ENCODE measurements at places on chromosomes 1 and 21.

GRCh38 chr1:204802401-204803175, 68.1 kb upstream of the NFASC start:
- DNase-seq: no peak

DNA sequence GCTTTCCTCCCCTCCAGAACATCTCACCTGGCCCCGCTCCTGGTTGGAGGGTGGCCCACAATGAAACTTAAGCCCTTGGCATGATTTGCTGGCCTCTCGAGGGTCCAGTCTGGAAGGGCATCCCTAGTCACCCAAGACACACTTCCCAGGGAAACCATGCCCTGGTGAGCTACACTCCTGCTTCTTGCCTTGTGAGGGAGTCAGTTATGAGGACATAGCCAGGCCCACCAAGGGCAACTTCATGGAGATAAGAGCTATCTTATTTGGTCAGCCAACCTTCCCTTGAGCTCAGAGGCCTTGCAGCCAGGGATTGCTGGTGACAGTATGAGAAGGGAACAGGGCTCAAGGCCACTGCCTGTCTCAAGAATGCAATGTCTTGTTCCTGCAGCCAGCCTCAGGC, 9.7 kb downstream of the TNR start:
- no peak for DNase-seq

- DNase-seq: no peak
Measured at GRCh38 chr21:46229133-46229922, 754 bp upstream of the LSS start.

- peak; percentile 7 for DNase-seq
Measured at GRCh38 chr1:78950826-78951225, 55.7 kb downstream of the ADGRL4 start.

GRCh38 chr21:43779660-43780059, 3.6 kb upstream of the CSTB start:
- no peak for DNase-seq

- no peak for DNase-seq
Measured at GRCh38 chr1:147924813-147925212, 3.4 kb upstream of the GPR89B start.

GRCh38 chr1:164754088-164754600, 195.2 kb downstream of the PBX1 start:
- peak; percentile 52 for DNase-seq

DNA sequence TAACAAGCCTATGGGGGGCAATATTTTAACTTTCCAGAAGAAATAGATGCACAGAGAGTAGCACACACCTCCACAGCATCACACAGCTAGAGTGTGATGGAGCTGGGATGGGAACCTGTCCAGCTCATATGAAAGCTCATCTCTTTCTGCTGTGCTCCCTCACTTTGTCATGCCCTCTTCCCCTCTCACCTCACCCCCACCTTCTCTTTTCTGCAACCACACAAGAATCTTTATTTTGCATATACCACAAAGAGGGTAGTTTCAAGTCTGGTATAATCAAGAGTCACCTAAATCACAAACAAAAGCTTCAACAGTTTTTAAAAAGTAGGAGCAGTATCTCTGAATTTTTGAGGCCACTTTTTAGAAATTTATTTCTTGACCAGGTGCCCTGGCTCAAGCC, 22.6 kb downstream of the FOXD2 start:
- no peak for DNase-seq

GRCh38 chr1:19338323-19338762, 26.2 kb downstream of the SLC66A1 start:
- DNase-seq: no peak

DNA sequence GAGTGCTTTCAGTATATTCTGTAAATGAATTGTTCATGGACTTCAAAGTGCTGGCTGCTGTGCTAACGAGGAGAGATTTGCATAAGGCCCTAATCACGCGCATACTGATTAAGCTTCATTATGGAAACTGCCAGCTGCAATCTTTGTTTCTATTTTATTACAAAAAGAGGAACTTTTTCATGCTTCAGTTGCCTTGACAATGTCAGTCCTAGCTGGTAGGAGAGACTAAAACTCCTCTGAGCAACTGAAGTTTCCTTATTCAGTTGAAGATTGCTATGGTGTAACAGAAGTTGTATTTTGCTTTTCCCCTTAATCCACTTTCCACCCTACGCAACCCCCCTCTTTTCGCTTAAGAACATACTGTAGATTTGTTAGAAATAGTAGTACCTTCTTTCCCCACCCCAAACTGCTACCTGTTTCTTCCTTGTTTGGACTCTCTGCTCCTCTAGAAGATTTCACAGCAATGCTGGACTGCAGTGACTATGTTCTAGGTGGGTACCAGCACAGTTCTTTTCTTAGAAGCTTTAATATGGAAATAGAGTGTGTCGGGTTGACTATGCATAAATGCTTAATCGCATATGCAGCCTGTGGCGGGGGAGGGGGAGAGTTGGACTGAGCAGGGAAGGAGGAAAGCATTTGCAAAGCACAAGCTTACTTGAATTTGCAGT, 108.3 kb downstream of the POU2F1 start:
- DNase-seq: no peak

DNA sequence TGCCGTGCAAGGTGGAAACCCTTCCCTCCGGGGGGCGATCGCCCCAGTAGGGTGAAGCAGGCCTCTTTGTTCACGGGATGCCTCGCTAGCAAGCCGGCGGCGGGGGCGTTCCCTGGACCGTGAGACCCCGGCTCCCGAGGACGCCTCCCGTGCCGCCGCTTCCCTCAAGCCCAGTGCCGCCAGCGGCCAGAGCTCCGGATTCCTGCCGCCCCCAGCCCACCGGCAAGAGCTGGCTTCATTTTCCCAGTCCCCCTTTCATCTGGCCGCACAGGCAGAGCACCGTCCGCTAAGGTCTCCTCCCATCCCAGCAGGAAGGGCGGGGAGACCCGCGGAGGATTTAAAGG, 16.3 kb downstream of the IER5 start:
- DNase-seq: no peak

DNA sequence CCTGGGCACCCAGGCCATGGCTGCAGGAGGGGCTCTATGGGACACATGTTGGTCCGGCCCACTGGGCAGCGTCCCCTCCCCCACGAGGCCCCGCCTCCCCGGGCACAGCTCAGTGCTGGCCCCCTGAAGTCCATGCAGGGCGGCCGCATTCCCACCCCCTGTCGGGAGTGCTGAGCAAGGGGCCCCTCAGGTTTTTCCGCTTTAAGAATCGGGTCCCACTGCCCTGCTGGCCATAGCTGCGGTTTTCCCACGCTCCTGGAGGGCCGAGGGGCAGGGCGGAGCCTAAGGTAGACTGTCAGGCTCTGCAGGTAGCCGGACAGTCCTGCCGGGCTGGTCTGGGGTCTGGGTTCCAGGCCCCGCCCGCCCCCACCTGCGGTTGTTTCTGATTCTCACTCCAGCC, 43.5 kb upstream of the CCDC27 start:
- no peak for DNase-seq

- DNase-seq: no peak
Measured at GRCh38 chr1:84025966-84026365, 27.0 kb upstream of the TTLL7 start.

GRCh38 chr1:246506674-246507481, at the start of gene SMYD3:
Gene SMYD3 (minus strand): TSS chr1:246507279.
- DNase-seq: peak; percentile 99

DNA sequence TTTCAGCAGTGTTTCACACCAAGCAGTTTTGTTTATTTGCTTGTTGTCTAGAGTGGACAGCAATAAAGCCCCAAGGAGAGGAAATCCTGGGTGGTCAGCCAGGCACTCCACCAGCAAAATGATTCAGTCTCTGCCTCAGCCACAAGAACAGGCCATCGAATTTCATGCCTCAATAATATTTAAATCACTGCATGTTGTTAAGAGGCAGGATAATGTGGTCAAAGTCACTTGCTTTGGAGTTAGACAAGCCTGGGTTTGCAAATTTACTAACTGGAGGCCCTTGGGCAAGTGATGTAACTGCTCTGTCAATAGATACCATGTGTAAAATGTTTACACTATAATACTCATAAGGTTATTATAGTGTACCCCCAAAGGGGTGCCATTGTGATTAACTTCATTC, 349.6 kb downstream of the LMO4 start:
- no peak for DNase-seq

DNA sequence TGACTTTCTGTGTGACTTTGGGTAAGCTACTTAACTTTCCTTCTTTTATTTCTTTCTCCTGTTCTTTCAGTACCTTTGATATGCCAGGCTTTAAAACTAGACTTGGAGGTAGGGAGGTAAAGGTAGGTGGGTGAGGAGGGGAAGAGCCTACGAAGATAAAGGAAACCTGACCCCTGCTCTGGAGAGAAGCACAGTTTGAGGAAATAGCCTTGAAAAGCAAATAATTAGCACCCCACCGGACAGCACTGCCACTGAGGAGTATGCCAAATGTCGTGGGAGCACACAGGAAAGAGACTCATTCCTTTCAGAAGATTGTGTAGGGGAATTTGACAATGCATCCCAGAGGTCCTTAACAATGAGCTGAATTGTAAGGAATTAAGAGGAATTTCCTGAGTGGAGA, 65.2 kb upstream of the SPAG17 start:
- no peak for DNase-seq

- no peak for DNase-seq
Measured at GRCh38 chr1:155329980-155330598, 9.4 kb downstream of the RUSC1 start.

DNA sequence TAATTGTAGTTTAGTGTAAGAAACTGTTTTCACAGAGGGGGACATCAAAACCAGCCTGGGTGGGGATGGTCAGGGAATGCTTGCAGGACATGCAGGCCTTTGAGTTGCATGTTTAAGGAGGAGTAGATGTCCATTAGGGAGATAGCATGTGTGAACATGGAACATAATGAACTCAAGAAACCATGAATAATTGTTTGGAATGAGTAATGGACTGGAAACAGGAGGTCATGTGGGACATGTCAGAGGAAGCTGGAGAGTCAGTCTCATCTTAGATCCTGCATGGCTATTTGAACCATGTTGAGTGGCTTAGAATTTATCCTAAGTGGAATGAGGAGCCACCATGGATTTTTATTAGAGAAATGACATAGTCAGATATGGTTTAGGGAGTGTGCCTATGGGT, 86.4 kb downstream of the RPE65 start:
- DNase-seq: no peak

- DNase-seq: no peak
Measured at GRCh38 chr1:24282491-24282890, 36.7 kb upstream of the GRHL3 start.

- no peak for DNase-seq
Measured at GRCh38 chr1:211479624-211480023, 12.3 kb downstream of the RD3 start.

DNA sequence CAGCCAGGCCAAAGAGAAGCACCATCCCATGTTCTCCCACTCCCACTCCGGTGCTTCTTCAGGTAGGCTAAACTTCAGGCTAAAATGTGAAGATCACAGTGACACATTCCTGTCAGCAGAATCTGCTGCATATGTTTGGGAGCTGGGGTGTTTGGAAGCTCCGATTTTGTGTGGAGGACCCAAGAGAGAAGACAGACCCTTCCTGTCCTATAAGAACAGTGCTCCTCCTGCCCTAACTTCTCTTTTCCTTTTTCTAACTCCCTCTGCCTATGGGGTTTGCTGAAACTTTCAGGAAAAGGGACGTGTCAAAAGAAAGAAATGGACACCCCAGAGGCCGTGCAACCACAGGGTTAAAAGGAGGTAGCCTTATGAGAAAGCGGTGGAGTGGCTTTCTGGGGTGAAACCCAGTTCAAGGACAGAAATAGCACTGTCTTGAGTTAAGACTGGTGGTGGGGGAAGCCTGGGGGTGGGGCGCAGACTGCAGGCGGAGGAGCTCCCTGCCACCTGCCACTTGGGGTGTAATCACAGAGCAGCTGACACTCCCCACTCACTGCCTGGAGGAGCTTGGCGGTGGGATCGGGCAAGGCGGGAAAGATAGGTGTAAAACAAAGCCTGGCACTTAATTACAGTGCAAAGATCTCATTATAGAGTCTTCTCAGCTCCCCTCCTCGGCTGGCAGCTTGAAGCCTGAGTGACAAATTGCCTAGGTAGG, 645 bp upstream of the TLR5 start:
- DNase-seq: no peak

DNA sequence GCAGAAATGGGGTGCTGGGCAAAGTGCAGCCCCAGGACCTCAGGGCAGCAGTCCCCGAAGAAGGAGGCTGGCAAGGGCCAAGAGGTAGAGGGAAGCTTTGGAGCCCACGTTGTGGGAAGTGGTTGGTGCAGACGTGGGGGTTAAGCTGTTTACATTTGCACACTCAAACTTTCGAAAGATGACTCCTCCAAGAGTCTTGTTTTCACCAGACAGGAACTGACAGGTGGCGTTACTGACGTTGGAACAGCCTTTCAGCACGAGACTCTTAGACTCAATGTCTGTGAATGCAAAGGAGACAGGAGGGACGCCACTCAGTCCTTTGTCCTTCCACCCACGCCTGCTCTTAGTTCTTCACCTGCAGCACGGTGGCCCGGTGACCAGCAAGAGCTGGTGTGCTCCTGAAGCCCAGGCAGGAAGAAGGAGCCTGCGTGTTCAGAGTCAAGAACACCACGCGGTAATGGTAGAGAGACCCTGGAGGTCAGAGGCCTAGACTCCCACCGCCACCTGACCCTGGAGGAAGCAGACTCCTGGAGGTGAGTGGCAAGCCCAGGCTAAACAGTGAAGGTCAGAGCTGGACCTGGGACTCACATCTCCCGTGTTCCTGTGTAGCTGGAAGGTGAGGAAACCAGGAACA, 15.9 kb downstream of the LYPD8 start:
- DNase-seq: peak; percentile 3

GRCh38 chr1:111599781-111600693, 19.6 kb upstream of the RAP1A start:
- no peak for DNase-seq

DNA sequence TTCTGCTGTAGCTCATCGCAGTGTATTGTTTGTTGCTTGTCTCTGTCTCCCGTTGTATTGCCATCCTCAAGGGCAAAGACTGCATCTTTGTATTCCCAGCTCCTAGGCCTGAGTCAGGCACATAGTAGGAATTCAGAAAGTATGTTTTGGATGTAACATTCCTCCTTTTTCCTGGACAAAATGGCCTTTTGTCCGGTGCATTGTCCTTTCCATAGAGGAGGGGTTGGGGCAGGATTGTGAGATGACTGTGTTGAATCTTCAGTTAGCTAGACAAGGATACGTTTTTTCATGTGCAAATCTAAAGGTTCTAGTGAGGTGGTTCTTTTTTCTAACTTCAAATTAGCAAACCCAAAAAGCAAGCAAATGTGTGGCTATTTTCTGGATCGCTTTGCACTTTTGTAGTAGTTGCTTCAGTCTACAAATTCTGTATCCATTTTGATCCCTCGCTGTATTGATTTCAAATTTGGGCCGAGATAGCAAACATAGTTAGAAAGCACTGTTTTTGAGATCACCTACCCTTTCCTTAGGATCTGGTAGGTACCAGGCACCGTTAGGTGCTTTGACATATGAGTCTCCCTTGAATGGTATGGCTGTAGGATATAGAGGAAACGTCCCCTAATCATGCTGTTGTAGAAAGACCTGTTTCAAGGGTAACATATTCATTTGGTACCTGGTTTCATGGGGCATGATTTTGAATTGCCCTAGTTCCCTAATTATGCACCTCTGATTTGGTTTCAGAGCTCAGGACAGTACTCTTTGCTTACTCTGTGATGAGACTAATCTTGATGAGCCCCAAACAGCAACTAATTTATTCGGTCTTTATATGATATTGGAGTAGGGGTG, 1.2 kb downstream of the PPP1R8 start:
- no peak for DNase-seq

GRCh38 chr1:27099135-27099586, 55.8 kb downstream of the SLC9A1 start:
- DNase-seq: peak; percentile 40

- DNase-seq: no peak
Measured at GRCh38 chr1:99069146-99069545, 64.5 kb upstream of the PLPPR5 start.

GRCh38 chr1:190479516-190479915, 1.9 kb upstream of the BRINP3 start:
- no peak for DNase-seq
